ENCODE measurements at places on chromosomes 4 and X. TPM values are rescaled to one million over a fixed set of nuclear protein-coding genes. Genes with fewer than 3 reads are reported as not detected.

- DNase-seq, result peak; percentile 86
Measured at GRCh38 chrX:110210417-110211139, 107.3 kb downstream of the AMMECR1 start.

DNA sequence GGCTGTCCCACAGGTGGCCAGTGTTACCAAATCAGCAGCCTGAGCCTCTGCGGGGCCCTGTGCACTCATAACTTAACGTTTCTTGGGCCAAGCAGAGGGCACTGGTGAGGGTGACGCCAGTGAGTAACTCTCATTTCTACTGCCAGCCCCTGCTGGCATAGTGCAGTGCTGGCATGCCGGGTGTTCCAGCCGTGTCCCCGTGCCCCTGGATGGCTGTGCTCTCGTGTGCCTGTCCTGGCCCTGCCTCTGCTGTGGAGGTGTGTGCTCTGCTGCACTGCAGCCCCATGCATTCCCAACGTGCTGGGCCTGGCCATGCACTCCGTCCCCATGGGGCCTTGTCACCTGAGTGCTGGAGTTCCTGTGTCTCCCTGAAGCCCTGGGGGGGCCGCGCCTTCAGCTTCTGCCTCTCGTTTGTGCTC, 14.7 kb downstream of the TBC1D14 start:
- DNase-seq, result no peak

DNA sequence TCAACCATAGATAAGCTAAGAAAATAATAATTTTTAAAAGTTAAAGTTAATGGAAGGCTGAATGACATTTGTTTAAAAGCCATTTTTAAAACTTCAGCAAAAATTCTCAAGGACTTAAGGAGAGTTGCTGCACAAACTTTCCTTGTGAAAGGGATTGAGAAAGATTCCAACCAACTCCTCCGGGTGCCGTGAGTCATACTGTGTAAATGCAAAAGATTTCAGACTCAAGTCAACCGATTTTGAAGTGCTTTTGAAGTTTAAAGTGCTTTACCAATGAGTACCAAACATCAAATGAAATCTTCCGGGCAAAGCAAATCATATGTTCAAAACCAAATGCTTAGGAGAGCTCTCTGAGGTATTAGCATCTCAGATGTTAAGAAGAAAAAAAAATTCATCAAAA, 31.4 kb downstream of the VCX2 start:
- DNase-seq, result peak; percentile 75

GRCh38 chr4:54363037-54363436, 133.9 kb downstream of the PDGFRA start:
- DNase-seq, result no peak

- no peak for DNase-seq
Measured at GRCh38 chr4:40216622-40217366, 20.0 kb downstream of the RHOH start.

DNA sequence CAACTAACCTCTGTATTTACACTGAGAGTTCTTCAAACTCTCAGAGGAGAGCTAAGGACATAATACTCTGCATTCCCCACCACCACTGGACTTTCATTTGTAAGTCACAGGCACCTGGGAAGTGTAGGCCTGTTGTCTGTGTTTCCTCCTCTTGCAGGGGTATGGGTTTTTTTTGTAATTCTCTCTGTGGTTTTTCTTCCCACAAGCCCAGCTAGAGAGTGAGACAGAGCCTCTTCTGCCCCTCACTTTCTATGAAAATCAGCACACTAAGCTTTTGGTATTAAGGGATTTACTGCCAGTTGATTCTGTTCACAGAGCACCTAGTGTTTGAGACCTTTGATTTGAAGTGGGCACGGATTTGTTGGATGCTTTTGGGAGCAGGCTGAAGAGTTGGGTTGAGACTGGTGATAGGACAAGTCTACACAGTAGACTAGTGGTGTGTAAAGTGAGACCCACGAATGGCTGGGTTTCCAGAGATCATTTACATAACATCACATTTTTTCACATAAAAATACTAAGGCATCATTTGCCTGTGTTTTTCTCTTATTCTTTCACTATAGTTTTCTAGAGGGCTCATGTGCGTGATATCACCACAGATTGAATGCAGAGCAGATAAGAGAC, 28.9 kb upstream of the WDR17 start:
- no peak for DNase-seq

DNA sequence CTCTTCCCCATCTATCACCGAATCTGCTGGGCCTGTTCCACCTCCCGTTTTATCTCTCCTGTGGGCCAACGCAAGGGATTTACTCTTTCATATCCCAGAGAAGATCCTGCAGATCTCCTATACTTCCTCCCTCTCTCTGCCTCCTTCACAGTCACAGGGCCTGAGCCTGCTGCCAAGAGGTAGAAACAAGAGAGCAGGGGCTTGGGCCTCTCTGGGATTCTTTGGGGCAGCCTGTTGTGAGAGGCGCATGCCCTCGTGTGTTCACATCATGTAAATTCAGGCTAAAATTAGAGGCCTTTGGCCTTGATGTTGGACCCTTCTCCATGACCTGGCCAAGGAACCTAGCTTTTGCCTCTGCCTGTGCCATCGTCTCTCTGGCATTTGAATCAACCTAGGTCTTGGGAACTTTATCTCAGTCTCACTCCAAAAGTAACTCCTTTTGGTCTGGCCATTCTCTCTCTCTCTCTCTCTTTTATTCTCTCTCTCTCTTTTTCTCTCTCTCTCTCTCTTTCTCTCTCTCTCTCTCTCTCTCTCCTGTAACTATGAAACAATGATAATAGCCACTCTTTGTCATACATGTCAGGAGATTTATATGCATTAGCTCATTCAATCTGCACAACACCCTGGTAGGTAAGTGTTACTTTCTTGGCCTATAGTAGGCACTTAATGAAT, 20.0 kb upstream of the EFNB1 start:
- no peak for DNase-seq

- DNase-seq, result no peak
Measured at GRCh38 chr4:183059797-183060196, 39.3 kb upstream of the WWC2 start.

The ZNF81 gene
- total RNA-seq, result 8.6 TPM

The AMBN gene
- not detected for total RNA-seq

The JAKMIP1 gene
- total RNA-seq, result 0.79 TPM

The GIMD1 gene
- total RNA-seq, result not detected

The FAM149A gene
- 1.2 TPM for total RNA-seq

The ERCC6L gene
- 0.55 TPM for total RNA-seq

The CRMP1 gene
- total RNA-seq, result 59.6 TPM
